ENCODE measurements at places on chromosomes 11 and 22.

DNA sequence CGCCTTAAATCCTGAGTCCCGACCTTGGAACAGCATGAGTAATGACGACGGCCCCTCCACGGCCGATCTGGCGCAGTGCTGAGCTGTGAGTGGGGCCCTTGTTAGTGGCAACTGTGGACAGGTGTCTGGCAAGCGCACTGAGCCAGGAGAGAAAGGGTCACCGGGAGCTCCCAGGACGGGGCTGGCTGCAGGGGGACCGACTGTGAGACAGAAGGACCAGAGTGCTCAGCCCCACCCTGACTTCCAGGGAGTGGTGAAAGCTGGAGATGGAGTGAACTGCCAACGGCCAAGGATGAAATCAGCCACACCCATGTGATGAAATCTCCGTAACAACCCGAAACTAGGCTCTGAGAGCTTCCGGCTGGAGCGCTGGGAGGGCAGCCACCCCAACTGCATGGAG lies 228.6 kb downstream of the BRD1 start:
- DNase-seq = no peak

GRCh38 chr11:118918686-118919280 lies 6.9 kb downstream of the BCL9L start:
- DNase-seq = no peak

DNA sequence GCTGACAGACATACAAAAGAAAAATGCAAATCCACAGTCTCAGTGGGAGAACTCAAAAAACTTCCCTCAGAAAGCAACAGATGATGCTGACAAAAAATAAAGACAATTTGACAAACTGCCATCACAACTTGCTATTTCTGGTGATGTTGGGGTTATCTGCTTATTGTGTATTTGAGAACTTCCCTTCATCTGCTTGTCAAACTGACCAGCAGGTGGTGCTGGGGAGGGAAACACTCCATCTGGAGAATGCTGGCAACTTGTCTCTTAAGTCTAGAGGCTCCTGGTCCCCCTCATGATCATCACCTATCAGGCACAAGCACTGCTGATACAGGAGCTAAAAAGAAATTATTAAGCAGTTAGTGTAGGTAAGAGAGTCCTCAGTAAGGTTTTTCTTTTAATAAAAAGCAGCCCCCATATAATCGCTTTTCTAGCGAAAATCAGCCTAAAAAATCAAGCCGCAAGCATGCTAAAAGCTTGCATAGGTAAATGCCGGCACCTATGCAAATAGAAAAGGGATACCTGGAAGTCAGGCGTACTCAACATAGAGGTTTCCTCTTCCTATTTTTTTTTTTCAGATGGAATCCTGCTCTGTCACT lies 9.8 kb upstream of the FAM111B start:
- no peak for DNase-seq

- no peak for DNase-seq
Measured at GRCh38 chr11:28657378-28658030, 549.3 kb downstream of the METTL15 start.

DNA sequence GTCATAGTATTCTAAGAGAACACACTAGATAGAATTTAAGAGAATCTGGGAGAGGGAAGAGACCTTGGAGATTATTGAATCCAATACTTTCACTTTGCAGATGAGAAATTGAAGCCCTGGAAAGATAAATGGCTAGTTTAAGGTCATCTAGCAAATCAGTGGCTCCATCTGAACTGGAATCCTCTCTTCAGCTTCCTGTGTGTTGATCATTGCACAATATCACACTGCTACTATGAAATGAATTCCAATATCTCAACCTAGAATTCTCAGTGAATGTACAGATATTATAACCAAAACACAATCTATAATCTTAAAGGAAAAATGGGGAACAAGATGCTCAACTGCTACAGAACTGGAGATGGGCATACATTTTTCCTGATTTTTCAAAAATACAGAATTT lies 44.1 kb downstream of the DCUN1D5 start:
- DNase-seq = no peak
